ENCODE measurements at places on chromosomes 1 and 21.

- DNase-seq, result no peak
Measured at GRCh38 chr1:229582011-229582694, 23.6 kb upstream of the ABCB10 start.

DNA sequence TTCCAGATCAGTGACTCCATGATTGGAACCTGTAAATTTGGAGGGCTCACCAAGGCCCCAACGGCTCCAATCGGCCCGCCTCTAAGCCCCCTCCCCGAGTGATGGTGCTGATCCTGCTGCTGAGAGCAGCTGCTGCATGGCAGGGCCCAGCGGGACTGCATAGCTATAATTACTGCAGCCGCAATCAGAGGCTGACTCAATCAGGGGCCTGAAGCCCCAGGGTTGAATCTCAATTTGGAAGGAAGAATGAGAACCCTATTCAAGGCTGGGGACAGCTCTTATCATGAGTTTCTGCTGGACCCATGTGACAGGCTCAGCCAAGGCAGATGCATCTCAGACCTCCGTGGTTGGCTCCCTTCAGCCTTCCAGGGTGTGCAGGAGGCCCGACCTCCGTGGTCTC is 42.8 kb upstream of the MAGOH start:
- no peak for DNase-seq

GRCh38 chr1:162367073-162367472 is 9.6 kb downstream of the SPATA46 start:
- peak; percentile 34 for DNase-seq

GRCh38 chr21:35502821-35503220 is 453.7 kb upstream of the RUNX1 start:
- DNase-seq, result no peak

GRCh38 chr1:198657550-198658064 is 18.8 kb downstream of the PTPRC start:
- DNase-seq, result peak; percentile 75
